NCI-H1694 treated with DMSO at 0.1 percent for 48 hours (cell line): ENCODE measurements at places on chromosomes 5 and 9.

GRCh38 chr5:39478863-39479262 lies 54.1 kb upstream of the DAB2 start:
- DNase-seq, result no peak

DNA sequence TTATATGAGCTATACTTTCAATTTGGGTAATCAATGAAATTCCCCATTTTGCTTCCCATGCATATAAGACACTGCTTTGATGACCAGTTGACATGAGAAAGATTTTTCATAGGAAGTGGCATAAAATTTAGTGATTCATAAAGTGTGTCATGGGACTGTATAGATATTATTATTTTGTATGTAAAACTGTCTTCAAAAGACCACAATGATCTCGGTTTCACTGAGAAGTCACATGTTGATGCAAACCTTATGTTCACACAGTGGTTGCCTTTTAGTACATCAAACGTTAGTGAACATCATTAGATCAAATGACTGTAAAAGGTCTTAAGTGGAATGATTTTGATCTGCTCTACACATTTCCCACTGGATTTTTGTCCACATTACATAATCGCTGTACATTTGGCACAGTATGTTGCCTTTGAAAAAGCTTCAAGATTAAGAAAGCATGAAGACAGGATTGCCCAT lies 349.2 kb upstream of the MEF2C start:
- no peak for DNase-seq

GRCh38 chr9:122819791-122820489 lies 8.4 kb downstream of the PDCL start:
- no peak for DNase-seq

- no peak for DNase-seq
Observed at GRCh38 chr9:109483744-109484429, 14.2 kb downstream of the PTPN3 start.

DNA sequence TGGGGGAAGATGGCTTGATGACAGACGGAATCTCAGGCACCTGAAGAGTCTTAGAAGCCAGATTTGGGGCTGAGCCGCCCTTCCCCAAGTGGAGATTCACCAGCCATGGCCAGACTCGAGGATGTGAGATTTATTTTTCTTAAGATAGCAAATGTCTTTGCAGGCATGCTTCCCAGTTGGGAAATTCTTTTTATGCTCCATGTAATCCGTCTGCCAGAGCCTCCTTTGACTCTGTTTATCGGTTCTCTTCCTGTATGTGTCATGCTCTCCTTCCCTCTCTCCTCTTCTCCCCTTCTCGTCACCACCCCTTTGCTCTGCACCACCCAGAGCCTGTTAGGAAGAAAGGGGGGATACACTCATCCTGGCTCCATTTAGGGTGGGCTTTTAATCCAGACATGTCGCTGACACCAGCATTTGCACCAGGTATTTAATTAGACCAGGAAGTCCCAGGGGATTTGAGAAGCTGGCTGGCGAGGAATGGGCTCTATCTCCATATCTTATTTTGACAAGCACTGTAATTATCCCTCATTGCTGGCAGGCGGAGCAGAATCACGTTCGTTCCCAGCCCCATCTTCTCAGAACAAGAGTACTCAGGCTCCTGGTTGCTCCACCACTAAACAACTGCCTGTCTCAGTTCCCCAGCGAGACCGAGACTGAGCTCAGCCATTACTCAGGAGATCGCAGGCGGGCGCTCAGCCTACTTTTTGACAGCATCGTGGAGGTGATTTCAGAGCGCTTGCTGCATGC lies 50.9 kb downstream of the KCNIP1 start:
- DNase-seq, result peak; percentile 36

GRCh38 chr9:122403381-122404000 lies 32.7 kb downstream of the PTGS1 start:
- DNase-seq, result no peak

- DNase-seq, result no peak
Observed at GRCh38 chr5:22053195-22053594, 799.9 kb downstream of the CDH12 start.

DNA sequence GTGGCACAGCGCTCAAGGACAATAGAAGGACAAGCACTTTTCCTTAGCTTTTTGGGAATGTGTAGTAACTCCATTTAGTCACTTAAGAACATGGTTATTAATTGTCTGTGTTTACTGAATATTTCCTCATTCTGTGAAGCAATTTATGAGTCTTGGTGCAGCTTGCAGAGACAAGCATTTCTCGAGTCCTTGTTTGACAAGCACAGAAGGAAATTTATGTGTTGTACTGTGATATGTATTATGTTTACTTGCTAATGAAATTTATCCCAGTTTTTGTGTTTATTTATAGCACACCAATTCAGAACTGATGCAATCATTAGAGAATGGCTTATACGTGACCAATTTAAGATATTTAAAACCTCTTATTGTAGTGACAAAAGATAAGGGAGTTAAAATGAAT lies 168.6 kb downstream of the PRELID2 start:
- no peak for DNase-seq

GRCh38 chr9:82010711-82011110 lies 22.1 kb downstream of the SPATA31D1 start:
- DNase-seq, result no peak

DNA sequence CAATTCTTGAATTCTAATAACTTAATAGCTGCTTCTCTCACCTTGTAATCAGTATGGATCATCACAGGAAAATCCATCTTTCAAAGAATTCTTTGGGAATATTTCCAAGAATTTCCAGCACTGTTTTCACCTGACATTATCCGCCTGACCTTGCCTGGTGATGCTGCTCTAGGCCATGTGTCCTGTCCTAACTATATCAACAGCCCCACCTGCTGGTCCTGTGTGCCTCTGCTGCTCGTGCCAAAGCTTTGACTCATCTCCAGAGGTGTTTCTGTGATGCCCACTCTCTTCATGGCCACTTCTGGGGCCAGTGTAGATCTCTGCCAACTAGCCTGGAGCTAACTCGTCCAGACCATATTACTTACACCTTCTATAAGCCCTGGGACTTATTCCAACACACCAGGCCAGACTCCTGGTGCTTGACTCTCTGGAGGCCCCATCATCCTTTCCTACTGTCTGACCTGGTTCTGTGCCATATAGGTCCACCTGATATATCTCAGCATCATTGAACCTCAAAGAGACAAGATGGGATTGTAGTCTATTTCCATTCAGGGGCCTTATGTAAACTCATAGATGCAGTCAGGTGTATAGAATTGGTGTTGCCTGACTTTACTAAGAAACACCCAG lies 67.5 kb upstream of the CKMT2 start:
- DNase-seq, result peak; percentile 39

DNA sequence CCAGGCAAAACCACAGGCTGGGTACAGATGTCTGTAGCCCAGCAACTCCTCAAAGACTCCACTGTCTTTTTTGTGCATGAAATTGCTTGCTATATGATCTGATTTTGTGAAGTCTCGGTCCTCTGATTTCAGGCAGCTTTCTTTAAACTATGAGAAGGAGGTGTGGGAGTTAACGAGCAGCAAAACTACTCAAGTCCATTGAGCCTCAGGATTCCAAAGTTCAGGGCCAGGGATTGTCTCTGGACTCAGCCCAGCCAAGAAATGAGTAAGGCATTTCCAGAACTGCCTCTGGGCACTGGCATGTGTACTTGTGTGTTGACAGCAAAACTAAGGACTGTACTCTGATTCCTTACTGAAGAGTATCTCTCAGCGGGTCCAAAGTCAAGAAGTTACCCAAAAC lies 53.4 kb upstream of the GLIS3 start:
- DNase-seq, result no peak

- no peak for DNase-seq
Observed at GRCh38 chr5:144882739-144883283, 712.1 kb downstream of the KCTD16 start.

GRCh38 chr5:14190194-14191164 lies 47.3 kb downstream of the TRIO start:
- no peak for DNase-seq

DNA sequence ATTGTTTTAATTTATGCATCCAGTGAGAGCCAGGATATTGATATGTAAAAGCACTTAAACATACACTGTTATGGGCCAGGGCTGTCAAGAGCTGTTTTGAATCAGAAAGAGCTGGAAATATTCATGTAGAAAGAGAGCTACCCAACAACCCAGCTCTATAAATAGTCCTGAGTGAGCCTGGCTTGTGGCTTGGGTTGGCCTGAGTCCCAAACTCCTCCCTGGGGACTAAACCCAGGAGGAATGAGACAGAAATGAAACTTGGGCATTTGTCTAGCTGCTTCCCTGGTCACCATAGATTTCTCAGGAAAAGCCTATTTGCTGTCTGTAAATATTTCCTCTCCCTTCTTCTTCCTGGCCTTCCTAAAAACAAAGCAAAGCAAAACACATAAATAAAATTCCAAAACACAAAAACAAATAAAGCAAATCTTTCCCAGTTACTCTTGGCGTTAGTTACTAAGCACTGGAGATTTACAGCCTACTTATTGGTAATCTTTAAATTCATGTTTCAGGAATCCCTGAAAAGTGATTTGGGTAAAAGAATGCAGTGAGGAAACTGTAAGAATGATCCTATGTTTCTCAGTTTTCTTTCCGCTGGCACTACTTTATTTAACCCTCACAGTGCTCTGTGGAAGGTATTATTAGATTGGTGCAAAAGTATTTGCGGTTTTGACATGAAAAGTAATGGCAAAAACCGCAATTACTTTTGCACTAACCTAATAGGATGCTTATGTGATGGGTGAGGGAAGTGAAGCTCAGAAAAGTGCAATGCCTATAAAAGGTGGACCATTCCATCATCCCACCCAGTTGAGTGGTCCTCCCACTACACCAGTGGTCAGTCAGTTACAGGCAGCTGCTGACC lies 111.8 kb downstream of the CARTPT start:
- peak; percentile 53 for DNase-seq

GRCh38 chr9:103037508-103038477 lies 42.7 kb downstream of the CYLC2 start:
- DNase-seq, result no peak

DNA sequence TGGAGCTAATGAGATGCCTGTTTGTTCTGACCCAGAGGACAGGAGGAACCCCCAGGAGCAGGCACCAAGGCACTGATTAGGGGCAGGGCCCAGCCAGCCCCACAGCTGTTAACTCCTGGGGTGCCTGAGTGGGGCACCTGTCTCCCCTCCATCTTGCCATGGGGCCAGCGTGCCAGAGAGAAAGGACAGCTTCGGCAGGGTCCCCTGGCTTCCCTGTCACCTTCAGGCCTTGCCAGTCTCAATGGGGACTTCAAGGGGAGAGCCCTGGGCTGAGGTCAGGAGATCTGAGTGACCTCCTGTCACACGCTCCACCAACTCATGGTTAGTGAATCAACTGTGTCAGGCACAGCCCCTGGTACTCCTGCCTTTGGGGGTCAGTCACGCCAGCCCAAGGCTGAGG lies 152.7 kb upstream of the MVB12B start:
- no peak for DNase-seq

- DNase-seq, result no peak
Observed at GRCh38 chr5:94830520-94830919, 212.1 kb downstream of the SLF1 start.

DNA sequence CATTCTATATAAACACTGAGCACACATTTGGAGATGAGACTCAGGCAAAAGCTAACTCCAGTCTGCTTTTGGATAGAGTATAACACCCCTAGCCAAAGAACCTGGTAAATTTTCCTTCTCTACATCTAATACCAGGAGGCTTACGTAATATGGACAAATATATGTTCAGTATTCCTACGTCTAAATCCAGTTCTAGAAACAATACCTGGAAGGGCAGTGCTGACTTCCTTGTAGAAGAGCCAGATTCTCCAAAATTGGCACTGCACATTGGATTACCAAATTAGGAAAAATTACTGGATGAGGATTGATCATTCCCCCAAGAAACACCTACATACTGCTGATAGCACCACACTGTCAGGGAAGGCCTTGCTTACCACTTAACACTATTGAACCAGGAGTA lies 247.4 kb downstream of the SAXO1 start:
- no peak for DNase-seq

DNA sequence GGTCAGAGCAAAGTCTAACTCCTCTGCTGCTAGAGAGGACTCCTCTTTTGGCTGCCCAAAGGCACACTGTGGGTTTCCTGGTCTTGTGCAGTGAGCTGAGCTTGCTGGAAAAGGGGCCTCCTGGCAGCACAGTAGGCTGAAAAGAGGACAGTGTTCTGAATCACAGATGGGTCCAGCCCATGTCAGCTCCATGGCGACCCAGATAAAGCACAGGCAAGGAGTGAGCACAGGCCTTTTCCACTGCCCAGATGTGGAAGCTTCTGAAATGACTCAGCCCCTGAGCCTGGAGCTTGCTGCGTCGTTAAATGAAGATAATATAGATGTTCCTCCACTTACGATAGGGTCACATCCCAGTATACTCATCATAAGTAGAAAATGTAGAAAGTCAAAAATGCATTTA lies 8.1 kb downstream of the CCDC180 start:
- no peak for DNase-seq

DNA sequence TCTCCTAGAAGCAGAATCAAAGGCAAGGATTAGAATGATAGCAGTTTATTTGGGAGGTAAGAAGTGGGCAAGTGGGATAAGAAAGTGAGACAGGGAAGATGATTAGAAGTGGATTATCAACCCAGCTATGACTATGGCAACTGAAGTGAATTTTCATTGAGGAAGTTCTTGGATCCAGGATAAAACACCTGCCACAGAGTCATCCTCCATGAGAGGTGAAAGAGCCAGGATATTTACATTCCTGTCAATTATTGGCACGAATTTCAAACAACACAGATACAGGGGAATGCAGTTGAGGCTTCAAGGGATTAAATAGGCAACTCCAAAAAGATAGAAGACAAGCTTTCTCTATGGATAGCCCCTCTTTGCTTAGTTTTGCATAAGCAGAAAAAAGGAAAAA lies 31.8 kb upstream of the ZNF366 start:
- DNase-seq, result no peak

DNA sequence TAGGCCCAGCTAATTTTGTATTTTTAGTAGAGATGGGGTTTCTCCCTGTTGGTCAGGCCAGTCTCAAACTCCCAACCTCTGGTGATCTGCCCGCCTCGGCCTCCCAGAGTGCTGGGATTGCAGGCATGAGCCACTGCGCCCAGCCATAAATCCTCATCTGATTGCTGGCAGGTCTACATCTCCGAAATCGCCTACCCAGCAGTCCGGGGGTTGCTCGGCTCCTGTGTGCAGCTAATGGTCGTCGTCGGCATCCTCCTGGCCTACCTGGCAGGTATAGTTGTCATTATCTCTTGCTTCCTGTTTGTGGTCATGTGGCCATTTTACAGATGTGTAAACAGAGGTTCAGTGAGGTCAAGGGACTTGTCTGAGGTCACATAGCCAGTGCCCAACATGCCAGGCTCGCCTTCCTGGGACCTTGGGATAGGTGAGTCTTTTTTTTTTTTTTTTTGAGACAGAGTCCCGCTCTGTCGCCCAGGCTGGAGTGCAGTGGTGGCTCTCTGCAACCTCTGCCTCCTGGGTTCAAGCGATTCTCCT lies 2.8 kb downstream of the SLC2A8 start:
- no peak for DNase-seq

- DNase-seq, result no peak
Observed at GRCh38 chr9:120628207-120628924, 48.4 kb upstream of the CDK5RAP2 start.

- no peak for DNase-seq
Observed at GRCh38 chr5:117869596-117869995, 1118.8 kb downstream of the DTWD2 start.
